ENCODE measurements at places on chromosomes 5 and 9.

DNA sequence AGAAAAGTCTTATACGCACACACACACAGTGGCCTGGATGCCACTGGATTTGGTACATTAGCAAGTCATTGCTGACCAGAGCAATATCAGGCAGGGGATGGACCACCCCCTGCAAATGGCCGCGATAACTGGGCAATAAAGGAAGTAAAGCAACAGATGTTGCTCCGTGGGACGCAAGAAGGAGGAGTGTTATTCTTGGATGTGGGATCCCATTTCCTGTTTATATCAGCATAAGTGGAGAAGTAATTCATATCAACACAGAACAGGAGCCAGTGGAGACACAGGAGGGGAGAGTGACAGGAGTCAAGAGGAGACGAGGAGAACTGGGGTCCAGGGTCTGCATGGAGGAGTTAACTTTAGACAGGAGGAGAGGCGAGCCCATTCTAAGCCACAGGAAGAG lies 18.4 kb downstream of the RUFY1 start:
- no peak for DNase-seq

- no peak for DNase-seq
Measured at GRCh38 chr9:89768650-89769071, 163.8 kb downstream of the GADD45G start.

DNA sequence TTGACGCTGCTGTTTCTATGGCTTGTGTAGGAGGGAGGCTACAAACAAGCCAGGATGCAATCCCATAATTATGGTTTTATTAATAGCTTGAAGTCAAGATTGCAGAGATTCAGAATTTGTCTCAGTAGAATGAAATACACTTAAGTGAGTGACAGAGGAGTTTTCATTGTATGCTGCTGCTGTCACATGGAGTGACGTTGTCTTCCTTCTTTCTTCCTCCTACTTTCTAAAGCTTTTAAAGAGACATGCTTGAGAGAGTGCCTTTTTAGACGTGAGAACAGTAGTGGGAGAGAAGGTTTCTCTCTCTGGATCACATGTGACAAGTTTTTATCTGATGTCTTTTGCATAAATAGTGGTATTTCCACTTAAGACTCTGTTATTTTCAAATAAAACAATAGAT lies 48.9 kb downstream of the MACIR start:
- no peak for DNase-seq

GRCh38 chr5:31769530-31769929 lies 130.6 kb downstream of the PDZD2 start:
- DNase-seq, result no peak

DNA sequence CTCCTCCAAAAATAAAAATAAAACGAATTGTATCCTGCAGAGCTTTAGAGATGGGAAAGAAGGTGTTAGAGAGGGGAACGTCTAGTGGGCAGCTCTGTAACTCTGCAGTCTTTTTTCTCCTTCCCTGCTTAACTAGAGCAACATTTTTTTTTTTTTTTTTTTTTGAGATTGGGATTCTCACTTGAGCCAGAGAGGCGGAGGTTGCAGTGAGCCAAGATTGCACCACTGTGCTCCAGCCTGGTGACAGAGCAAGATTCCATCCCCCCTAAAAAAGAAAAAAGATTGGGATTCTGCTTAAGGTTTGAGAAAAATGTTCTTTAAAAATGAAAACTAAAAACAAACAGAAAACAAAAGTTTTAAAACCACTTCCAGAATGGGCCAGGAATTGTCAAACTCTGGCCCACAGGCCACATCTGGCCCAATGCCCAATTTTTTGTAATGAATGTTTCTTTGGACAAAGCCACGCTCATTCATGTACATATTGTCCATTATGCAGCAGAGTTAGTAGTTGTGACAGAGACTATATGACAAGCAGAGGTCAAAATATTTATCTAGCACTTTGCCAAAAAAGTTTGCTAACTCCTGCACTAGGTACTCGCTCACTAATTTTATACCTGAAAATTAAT lies 98.5 kb downstream of the ZCCHC7 start:
- DNase-seq, result no peak

DNA sequence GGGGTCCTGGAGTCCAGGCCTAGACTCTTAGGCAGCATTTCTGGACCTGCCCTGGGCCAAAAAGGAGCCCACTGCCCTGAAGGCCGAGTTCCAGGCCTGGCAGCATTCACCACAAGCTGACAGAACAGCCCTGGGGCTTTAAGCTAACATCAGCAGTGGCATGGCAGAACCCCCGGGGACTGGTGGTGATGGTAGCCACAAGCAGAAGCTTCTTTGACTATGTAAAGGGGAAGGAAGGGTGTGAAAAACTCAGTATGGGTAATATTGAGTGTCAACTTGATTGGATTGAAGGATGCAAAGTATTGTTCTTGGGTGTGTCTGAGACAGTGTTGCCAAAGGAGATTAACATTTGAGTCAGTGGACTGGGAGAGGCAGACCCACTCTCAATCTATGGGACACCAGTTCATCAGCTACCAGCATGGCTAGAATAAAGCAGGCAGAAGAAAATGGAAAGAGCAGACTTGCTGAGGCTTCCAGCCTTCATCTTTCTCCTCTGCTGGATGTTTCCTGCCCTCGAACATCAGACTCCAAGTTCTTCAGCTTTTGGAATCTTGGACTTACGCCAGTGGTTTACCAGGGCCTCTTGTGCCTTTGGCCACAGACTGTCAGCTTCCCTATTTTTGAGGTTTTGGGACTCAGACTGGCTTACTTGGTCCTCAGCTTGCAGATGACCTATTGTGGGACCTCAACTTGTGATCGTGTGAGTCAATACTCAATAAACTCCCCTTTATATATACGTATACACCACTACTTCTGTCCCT lies 661.0 kb upstream of the C9orf72 start:
- no peak for DNase-seq

DNA sequence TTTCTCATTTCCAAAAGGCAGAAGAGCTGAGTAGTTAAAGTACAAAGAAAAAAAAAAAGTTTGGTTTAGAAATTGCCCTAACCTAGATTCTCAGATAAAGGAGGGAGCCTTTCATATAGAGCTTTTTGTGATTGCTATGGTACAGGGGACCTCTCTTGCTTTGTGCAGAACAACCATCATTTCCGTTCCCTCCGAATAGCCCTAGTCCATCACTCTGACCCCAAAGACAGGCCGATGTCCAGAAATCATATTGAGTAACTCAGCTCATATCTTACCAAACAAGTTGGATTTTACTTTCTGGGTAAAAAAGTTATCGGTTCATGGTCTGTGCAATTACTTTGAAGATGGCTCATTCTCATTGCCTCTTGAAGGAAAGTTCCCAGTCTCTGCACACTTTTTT lies 36.7 kb upstream of the COL15A1 start:
- DNase-seq, result no peak

DNA sequence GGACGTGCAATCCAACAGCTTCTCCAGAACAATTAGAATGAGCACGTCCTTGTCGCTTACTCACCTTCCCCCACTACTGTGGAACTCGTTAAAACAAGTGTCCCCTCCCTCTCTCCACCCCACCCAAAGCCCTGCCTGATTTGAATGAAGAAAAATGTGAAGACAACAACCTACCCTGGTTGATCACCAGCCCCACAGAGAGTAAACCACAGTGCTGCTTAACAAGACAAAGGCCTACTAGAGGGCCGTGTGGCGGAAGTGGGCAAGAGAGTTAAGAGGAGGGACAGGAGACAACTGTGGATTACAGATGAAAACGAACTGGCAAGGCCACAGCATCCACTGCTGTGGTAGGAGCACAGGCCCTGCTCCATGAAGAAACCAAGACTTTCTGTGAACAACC lies 51.1 kb downstream of the CDK5RAP2 start:
- no peak for DNase-seq

DNA sequence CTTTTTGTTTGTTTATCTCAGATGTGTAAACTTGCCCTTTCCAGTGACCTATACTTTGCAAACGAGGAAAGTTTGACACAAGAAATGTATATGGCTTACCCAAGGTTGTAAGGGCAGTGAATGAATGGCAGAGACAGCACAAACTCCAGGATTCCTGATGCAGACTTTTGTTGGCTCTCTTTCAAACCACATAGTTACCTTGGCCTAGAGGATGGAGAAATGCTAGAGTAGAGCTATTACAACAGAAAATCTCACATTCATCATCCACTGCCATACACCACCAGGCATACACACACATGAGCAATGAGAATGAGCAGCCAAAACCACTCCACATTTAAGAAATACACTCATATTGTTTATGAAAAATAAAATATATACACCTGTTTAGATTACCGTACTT lies 387.0 kb downstream of the TLR4 start:
- no peak for DNase-seq

GRCh38 chr5:112734597-112734996 lies 3.1 kb upstream of the APC start:
- DNase-seq, result no peak

GRCh38 chr9:116516456-116516855 lies 170.6 kb upstream of the TRIM32 start:
- no peak for DNase-seq
